ENCODE measurements at places on chromosomes 2 and 18.

- no peak for DNase-seq
Measured at GRCh38 chr2:15084826-15085489, 452.4 kb downstream of the LRATD1 start.

GRCh38 chr2:218891275-218892135 is 10.9 kb downstream of the WNT10A start:
- DNase-seq = no peak

GRCh38 chr18:446941-447560 is 53.5 kb downstream of the COLEC12 start:
- DNase-seq = peak; percentile 72

DNA sequence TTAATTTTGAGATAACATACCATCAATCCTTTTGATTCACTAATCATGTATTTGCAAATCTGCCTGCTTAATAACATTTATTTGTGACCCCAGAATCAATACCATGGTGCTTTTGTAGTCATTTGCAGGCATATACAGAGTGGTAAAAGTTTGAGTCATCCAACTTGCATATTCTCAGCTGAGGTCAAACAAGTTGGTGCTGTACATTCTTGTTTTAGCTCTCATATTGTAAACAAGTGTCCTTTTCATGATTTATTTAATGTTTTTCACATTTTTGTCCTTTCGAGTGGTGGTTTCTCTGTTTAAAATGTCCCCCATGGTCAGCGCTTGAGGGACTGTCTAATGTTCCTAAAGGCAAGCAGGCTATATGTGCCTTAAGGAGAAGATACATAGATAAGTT is 17.5 kb downstream of the RAB27B start:
- DNase-seq = no peak

DNA sequence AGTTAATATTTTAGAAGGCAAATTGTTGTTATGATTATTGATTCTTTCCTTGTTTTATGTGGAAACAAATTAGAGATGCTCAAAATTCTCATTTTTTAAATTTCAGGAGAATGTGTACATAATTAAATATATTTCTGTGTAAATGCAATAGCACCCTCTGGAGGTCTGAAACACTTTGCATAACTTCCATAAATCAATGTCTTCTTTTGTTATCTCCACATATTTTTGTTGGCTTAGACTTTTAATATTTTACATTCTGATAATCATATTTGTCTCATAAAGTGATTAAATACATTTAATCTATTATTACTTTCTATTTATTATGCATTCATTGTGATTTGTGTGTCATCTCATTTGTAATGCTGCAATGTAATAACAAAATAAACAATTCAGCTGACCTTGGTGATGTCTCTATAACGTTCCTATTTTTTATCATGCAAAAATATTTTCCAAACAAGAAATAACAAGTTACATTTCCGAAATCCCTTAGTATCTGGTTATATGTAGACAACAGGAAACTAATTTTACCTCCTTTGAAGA is 201.8 kb upstream of the GALNT5 start:
- peak; percentile 45 for DNase-seq

- DNase-seq = no peak
Measured at GRCh38 chr2:204909791-204910190, 364.5 kb downstream of the PARD3B start.

- DNase-seq = peak; percentile 87
Measured at GRCh38 chr2:141392517-141393213, 738.2 kb downstream of the LRP1B start.

DNA sequence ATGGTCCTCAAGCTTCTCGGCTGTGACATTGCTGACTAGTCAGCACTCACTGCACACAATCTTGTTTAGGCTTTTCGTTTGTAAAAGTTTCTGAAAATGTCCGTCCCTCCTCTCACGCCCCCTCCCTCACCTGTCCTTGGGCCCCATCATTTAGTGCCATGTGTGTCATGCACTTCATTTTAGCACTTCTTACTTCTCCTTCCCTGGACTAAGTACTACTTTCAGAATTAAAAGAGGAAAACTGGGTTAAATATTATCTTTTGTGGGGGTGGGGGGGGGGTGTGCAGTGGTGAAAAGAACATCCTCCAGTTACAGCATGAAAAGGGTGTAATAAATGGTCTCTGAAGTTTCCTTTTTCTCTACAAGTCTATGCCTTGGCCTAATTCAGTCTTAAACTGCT is 182.0 kb upstream of the SP5 start:
- DNase-seq = no peak

DNA sequence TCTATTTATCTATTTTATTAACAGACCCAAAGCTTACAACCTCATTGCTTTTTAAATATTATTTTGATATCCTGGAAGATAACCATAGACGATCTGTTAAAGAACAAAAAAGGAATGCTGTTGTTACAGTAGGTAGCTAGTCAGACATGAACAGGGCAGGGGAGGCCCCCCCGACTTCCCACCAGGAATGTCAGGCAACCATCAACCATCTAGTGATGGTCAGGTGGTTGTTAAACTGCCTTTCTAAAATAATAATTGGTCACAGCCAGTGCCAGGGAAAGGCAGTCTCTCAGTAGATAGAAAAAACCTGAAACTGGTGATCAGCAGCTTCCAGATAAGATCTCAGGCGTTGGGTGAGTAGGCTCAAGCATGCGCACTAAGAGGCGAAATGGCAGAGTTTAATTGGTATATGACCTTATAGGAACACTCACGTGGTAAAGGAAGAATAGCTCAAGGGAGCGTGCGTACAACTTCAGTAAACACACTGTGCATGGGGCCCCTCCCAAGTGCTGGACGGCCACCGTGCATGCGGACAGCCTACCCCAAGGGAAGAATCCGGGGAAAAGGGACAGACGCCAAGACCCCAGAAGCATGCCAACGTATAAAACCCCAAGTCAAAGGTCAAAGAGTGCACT is 32.5 kb upstream of the CCL20 start:
- no peak for DNase-seq

DNA sequence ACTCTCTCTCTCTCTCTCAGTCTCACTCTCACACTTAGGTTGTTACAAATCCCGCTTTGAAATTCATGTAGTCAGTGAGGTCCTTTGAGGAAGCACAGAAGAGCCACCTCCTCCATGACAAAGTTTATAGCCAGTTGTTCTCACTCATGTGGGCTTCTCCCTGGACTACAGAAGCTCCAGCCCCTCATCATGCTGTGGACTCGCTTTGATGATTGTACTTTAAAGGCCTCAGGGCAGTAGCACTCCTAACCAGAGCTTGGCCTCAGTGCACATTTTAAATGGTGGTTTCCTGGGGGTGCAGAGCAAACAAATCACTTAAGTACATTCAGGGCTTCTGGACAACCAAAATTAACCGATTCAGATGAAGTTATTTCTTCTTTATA is 115.7 kb downstream of the MTCL1 start:
- DNase-seq = no peak

- no peak for DNase-seq
Measured at GRCh38 chr18:70158992-70159717, 46.3 kb downstream of the RTTN start.

GRCh38 chr2:165191096-165191728 is 12.6 kb downstream of the SCN3A start:
- no peak for DNase-seq

DNA sequence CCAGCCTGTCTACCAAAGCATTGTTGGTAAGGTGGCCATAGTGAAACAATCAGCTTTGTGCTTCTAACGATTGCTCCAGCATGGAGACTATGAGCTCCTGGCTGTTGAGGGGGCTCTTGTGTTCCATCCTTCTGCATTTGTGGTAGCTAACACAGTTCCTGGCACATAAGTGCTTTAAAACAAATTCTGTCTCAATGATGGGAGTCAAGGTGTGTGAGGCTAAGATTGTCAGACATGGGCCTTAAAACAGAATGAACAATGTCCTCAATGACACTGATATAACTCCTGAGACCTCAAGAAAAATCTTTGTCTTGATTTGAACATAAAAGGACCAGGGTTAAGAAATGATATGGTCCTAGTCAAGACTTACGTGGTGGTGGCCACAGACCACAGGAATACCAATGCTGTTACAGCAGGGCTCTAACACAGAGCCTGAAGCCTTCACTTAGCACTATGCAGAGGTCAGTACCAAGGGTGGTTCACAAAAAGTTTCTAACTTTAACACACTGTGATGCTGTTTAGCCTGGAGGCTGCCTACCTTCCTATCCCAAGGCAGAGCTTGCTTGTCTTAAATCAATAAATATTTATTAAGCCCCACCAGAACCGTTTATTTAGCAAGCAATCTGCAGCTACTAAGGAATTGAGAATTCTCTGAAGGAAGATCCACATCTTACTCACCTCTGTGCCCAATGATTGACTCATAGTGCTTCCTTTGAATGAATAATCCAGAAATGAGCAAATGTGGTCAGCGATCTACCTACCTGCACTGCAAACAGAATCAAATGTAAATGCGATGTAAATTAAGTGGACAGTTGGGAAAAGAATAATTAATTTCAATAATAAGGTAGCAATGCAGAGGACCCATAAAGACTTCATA is 35.1 kb downstream of the EVA1A start:
- DNase-seq = no peak

DNA sequence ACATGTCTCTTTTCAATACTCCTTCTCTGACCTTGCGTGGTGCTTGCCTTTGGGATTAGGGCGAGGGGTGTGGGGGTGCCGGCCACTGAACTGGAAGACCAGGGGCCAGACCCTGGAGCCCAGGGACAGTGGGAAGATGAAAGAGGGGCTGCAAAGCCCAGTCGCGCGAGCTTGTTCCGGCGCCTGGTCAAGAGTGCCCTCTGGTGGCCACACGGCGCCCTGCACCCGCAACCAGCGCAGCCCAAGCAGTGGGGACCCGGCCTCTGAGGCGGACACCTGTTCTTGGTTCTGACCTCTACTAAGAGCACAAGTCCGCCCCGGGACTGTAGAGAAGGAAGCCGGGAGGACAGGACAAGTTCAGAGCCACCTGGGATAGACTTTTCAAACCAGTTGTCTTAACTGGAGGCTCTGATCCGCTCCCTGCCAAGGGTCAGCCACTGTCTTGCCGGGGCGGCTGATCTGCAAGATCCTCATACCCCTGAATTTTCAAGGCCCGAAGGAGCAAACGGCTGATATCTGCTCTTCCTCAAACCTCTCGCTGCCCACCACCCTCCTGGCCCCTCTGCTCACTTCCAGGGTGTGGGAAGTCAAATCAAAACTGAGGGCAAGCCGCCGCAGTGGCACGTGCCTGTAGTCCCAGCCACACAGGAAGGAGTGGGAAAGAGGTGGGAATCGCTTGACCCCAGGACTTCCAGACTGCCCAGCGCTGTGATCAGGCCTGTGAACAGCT is 14.9 kb upstream of the MSH6 start:
- DNase-seq = peak; percentile 34

GRCh38 chr2:168457190-168457895 is 1.3 kb downstream of the CERS6 start:
- no peak for DNase-seq

GRCh38 chr18:42032447-42032846 is 77.4 kb downstream of the PIK3C3 start:
- DNase-seq = no peak

DNA sequence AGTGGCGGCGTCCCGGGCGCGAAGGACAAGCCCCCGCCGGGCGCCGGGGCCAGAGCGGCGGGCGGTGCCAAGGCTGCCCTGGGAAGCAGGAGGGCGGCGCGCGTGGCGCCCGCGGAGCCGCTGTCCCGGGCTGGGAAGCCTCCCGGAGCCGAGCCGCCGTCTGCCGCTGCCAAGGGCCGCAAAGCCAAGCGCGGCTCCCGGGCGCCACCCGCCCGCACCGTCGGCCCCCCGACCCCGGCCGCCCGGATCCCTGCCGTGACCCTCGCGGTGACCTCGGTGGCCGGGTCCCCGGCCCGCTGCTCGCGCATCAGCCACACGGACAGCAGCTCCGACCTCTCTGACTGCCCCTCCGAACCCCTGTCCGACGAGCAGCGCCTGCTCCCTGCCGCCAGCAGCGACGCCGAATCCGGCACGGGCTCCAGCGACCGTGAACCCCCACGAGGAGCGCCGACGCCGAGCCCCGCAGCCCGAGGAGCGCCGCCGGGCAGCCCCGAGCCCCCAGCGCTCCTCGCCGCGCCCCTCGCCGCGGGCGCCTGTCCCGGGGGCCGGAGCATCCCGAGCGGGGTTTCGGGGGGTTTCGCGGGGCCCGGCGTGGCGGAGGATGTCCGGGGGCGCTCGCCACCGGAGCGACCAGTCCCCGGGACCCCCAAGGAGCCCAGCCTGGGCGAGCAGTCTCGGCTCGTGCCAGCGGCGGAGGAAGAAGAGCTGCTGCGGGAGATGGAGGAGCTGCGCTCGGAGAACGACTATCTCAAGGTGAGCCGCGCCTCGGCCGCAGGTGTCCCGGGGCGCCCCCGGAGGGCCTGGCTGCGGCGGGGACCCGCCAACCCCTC is 820 bp downstream of the MTCL1 start:
- no peak for DNase-seq

GRCh38 chr18:79327199-79327721 is 68.5 kb upstream of the NFATC1 start:
- DNase-seq = no peak

Data from fibroblast of skin of scalp (primary cell).